ENCODE measurements at places on chromosomes 5 and 9.

GRCh38 chr5:7970816-7971215 is 101.9 kb downstream of the MTRR start:
- no peak for DNase-seq

DNA sequence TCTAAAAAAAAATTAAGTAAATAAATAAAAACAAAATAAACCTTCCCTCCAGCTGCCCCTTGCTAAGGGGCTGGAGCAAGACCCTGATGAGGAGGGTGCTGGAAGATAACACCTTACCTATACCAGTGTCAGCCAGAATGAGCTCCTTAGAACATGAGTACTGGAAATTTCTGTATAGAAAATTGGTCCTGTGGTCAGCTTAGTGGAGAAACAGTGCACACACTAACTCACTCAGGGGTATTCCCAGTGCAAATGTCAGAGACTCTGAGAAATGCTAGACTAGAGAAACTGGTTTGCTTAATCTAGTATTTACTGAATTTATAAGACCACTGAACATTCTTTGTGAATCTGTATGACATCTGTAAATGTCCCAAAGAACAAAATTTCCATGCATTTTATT is 62.1 kb upstream of the CTXN3 start:
- no peak for DNase-seq

DNA sequence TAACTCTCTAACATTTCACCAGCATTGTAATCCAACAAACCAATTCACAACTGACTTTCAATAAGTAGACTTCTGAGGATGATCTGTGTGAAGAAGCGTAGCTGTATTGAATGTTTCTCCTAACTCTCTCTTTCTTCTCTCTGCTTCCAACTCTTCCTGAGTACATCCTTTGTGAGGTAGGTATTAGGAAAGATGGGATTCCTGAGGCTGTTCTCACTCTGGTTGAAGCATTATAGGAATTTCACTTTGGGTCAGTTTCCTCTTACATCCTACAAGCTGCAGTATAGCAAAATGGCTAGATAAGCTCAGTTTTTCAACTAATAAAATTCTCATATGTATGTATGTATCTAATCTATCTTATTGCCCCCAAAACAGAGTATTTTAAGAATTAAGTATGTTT is 702.8 kb downstream of the CETN3 start:
- DNase-seq: no peak

- DNase-seq: peak; percentile 26
Measured at GRCh38 chr9:95552814-95553546, 36.2 kb upstream of the PTCH1 start.

GRCh38 chr9:2785060-2785950 is 58.6 kb downstream of the PUM3 start:
- no peak for DNase-seq

- DNase-seq: no peak
Measured at GRCh38 chr5:180213657-180214207, 4.7 kb upstream of the RASGEF1C start.

DNA sequence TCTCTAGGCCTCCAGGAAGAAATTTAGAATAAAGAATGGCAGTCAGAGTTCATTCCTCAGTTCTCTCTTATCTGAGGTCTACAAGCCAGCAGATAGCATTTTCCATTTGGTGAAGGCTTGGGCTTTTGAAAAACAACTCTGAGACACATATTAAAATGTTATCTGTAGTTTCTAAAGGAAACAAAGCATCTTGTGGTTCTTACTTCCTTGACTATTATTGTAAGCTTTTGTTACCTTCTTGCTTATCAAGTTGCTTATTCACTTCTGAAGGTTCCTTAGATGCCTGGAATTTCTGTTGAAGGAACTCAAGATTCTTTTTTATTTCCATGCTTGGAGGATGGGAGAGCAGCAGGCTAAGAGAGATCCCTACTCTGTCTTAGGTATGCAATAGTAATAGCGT is 79.2 kb upstream of the MRPS30 start:
- no peak for DNase-seq

- no peak for DNase-seq
Measured at GRCh38 chr5:59999056-59999455, 105.5 kb upstream of the PDE4D start.

GRCh38 chr5:91052977-91053740 is 330.0 kb downstream of the ARRDC3 start:
- no peak for DNase-seq

All from stimulated activated CD4-positive, alpha-beta T cell treated with anti-CD3 and anti-CD28 coated beads, Interleukin-2, amount 100 ng/mL, for 24 hours (primary cell).